Smooth muscle cell of the brain vasculature (primary cell): ENCODE measurements at places on chromosomes 1 and 21.
A peak's percentile ranks its signal among the peaks of the same experiment; 100 is the strongest.

GRCh38 chr1:81760477-81761097 lies 40.1 kb upstream of the ADGRL2 start:
- peak; percentile 6 for DNase-seq

DNA sequence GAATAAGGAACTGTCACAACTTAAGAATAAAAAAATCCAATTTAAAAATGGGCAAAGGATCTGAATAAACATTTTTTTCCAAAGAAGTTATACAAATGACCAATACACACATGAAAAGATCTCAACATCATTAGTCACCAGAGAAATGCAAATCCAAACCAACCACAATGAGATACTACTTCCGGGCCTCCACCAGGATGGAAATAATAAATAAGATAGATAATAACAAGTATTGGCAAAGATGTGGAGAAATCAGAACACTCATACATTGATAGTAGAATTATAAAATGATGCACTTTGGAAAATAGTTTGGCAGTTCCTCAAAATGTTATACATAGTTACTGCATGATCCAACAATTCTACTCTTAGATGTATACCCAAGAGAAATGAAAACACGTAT lies 18.7 kb downstream of the ZSWIM5 start:
- DNase-seq, result no peak

GRCh38 chr1:157849229-157849875 lies 7.7 kb upstream of the CD5L start:
- DNase-seq, result no peak

DNA sequence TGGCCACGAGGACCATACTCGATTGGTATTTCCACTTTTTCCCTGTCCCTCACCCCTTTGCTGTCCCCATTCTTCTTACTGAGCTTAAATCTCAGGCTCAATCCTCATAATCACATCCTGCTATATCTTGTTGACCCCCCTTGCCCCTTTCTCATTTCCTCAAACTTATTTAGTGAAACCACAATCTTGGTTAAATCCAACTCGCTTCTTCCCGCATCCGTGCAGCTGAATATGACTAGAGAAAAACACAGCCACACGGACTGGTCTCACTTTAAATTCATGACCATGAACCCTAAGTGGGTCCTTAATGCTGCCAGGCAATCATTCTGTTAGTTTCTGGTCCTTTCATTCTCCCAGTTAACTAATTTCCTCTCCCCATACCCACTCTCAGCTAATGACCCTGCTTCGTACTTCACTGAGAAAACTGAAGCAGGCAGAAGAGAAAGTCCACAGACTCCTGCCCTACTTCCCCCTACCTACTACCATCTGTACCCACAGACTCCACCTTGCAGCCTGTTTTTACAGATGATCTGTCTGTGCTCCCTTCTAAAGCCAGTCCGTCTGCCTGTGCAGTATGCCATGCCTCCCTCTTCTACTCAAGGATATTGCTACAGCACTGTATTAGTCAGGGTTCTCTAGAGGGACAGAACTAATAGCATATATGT lies 96.8 kb upstream of the LMO4 start:
- no peak for DNase-seq

DNA sequence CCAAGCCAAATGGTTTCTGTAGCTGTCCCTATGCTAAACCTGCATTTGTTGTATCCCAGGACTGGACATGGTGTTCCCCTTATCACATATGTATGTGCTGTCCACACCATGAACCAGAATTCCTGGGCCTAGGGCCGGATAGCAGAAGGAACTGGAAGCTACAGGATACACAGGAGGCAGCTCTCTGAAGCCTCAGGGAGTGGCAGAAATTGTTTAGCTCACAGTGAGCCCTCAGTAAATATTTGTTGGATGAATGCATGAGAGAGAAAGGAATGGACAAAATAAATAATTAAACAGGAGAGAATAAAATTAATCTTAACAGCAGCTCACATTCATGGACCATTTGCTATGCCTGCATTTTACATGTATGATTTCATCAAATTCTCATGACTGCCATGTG lies 2.1 kb downstream of the NIPAL3 start:
- no peak for DNase-seq
